NCI-H1436 treated with DMSO at 0.1 percent for 48 hours (cell line): ENCODE measurements at places on chromosomes 16 and 17.
A peak's percentile ranks its signal among the peaks of the same experiment; 100 is the strongest.

DNA sequence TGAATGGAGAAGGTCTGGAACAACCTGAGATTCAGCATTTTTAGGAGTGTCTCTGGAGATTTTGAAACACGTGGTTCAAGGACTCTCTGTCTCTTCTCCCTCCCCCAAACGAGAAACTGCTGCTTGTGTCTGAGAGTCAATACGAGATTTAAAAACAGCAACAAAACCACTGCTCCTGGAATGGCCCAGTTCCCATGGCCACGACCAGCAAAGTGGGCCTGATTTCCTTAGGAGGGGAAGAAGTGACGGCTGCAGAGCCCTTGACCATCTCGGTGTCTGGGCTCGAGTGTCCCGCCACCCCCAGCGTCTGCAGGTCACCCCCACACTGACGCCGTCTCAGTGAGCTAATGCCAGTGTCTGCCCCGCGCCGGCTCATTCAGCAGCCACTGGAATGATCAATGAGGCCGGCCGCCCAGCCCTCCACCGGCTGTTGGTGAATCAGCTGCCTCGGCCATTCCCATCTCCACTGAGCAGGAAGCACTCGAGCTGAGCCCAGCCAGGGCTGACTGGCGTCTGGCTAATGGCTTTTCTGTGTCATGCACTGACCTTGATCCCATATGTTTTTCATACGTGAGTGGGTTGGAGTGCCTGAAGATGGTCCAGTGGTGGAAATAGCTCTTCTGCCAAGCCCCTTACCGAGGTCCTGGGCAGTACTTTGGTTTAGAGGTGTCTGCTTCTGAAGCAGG lies 151.8 kb downstream of the PITPNC1 start:
- no peak for DNase-seq

- no peak for DNase-seq
Observed at GRCh38 chr17:67862614-67863217, 37.4 kb downstream of the BPTF start.

GRCh38 chr16:53476867-53477266 lies 26.1 kb downstream of the AKTIP start:
- no peak for DNase-seq

DNA sequence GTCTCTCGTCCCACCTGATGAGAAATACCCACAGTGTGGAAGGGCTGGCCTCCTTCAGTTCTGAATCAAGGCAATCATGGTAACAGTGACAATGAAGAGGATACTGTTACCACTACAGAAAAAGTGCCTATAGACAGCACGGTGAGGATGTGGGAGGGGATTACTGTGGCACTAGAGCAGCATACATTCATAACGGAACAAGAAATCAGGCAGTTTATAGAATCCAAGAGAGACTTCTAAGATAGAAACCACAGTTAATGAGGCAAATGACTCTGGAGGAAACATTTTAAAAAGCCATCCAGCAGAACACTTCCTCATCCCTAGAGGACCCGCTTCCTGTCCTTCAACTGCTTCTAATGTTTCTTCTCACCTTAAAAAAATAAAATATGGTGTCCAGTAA lies 2.7 kb downstream of the RUSF1 start:
- no peak for DNase-seq

DNA sequence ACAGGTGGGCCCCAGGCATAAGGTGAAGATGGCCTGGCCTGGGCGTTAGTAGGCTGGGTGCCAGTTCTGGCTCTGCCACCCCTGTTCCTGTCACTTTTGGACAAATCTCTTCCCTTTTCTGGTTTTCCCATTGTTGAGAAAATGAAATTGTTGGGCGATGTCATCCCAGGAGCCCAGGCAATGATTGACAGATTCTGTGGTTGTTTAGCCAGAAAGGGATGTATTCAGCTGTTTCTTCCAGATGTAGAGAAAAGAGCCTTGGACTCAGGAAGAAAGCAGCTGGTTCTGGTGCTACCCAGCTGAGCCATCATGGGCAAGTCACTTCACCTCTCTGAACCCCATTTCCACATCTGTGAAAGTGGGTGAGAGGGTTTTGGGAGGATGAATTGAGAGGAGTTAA lies 60.1 kb upstream of the MRTFB start:
- no peak for DNase-seq

GRCh38 chr16:51150165-51150887 lies 744 bp downstream of the SALL1 start:
- DNase-seq: no peak

DNA sequence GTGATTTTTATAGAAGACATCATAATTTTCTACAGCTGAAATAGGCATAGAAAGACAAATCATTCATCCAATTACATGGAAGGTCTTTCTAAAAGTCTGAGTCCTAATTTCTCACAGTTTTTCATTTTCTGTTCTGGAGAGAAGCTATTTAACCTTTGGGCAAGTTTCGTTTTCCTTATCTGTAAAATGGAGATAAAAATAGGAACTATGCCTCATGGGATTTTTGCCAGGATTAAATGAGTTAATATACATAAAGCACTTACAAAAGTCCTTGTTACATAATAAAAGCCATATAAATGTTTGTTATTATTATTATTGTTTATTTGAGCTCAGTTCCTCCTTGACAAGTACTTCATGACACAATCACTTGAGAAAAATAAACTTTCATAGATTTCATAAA lies 121.4 kb downstream of the SKAP1 start:
- DNase-seq: no peak

- no peak for DNase-seq
Observed at GRCh38 chr16:27025581-27025980, 41.1 kb upstream of the C16orf82 start.

- no peak for DNase-seq
Observed at GRCh38 chr16:79473456-79473855, 127.1 kb downstream of the MAF start.

GRCh38 chr16:76574651-76575050 lies 297.4 kb downstream of the CNTNAP4 start:
- no peak for DNase-seq

GRCh38 chr17:8038954-8039610 lies at the start of gene ALOX15B:
Gene ALOX15B, plus strand, starts transcription at chr17:8039059. Its CDS starts 97 bp downstream, at chr17:8039156.
- DNase-seq: no peak

GRCh38 chr17:74883241-74883745 lies 10.1 kb downstream of the FADS6 start:
- DNase-seq: no peak

GRCh38 chr17:46154151-46154816 lies 38.9 kb downstream of the KANSL1 start:
- no peak for DNase-seq

GRCh38 chr17:32223703-32224102 lies 41.9 kb upstream of the RHBDL3 start:
- no peak for DNase-seq

- DNase-seq: no peak
Observed at GRCh38 chr17:14144508-14144907, 75.2 kb downstream of the COX10 start.

DNA sequence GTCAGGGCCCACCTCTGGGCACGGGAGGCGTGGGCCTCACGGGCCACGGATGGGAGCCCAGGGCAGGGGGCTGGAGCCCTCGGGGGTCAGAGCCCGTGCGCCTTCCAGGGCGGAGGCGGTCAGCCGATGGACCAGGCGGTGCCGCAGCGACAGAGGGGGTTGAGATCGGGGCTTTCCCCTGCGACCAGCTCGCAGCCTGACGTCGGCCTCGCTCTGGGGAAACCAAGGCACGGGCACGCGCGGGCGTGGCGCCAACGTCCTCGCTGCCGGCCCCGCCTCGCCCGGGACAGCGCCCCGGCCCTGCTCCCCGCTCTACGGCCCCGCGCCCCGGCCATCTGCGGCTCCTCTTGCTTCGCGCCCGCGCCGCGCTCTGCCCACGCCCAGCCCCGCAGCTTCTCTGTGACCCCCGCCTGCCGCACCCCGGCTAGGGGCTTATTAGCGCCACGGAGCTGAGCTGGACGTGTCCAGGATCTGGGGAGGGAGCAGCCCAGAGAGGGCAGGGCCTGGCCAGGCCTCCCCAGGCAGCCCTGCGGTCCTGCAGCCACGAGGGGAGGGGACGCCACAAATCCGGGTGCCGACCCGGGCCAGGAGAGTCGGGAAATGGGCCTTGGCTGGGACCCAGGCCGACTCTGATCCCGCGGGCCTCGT lies 13.5 kb downstream of the ACTG1 start:
- DNase-seq: no peak

DNA sequence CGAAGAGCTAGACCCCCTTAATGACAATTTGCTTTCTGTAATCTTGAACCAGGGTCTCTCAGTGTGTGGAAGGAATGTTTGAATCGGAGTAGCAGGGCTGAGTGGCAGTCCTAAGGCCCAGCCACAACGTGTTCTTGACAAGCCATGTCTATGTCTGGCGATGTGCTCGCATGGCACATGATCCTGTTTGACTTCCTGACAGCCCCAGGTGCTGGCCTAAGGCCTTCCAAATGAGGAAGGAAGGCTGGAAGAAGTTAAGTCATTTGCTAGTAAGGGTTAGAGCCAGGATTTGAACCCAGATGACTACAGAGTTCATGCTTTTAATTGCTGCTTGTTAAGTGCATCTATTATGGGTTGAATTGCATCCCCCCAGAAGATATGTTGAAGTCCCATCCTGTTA lies 486.7 kb downstream of the MAF start:
- no peak for DNase-seq

GRCh38 chr17:67718325-67718941 lies 697 bp downstream of the NOL11 start:
- no peak for DNase-seq

DNA sequence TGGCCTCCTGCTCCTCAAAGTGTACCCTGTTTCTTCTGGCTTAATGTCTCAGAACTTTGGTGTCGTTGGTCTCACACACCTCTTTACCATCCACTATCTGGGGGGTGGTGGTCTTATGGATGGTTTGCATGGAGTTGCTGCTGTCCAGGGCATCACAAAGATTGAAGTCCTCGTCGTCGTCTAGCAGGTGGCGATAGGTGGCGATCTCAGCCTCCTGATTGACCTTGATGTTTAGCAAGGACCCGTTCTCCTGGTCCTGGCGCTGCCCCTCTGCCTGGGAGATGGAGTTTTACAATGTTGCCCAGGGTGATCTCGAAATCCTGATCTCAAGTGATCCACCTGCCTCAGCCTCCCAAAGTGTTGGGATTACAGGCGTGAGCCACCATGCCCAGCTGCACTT lies 31.1 kb upstream of the HELZ start:
- no peak for DNase-seq

GRCh38 chr17:4811471-4811870 lies 4.5 kb downstream of the PLD2 start:
- no peak for DNase-seq

DNA sequence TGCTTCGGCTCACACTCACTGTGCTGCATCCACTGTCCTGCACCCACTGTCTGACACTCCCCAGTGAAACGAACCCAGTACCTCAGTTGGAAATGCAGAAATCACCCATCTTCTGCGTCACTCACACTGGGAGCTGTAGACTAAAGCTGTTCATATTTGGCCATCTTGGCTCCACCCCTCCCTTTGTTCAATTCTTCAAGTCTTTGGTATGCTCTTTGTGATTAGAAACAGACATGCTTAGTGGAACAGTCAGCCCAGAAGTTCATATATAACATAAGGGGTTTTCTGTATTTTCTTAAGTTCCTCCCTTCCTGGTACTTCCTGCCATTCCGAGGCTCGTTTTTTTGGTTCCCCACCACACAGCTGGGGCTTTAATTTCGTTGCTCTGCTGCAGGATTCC lies 398.5 kb upstream of the DYNLRB2 start:
- DNase-seq: no peak

DNA sequence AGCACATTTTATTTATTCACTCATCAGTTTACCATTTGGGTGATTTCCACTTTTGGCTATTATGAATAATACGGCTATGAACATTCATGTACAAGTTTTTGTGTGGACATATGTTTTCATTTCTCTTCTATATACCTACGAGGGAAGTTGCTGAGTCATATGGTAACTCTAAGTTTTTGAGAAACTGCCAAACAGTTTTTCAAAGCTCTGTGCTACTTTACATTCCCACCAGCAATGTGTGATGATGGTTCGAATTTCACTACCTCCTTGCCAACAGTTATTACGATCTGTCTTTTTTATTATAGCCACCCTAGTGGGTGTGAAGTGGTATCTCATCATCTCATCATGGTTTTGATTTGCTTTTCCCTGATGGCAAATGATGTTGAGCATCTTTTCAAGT lies 63.7 kb upstream of the MRTFB start:
- DNase-seq: no peak

- DNase-seq: no peak
Observed at GRCh38 chr16:616733-617586, 13.8 kb upstream of the WFIKKN1 start.

DNA sequence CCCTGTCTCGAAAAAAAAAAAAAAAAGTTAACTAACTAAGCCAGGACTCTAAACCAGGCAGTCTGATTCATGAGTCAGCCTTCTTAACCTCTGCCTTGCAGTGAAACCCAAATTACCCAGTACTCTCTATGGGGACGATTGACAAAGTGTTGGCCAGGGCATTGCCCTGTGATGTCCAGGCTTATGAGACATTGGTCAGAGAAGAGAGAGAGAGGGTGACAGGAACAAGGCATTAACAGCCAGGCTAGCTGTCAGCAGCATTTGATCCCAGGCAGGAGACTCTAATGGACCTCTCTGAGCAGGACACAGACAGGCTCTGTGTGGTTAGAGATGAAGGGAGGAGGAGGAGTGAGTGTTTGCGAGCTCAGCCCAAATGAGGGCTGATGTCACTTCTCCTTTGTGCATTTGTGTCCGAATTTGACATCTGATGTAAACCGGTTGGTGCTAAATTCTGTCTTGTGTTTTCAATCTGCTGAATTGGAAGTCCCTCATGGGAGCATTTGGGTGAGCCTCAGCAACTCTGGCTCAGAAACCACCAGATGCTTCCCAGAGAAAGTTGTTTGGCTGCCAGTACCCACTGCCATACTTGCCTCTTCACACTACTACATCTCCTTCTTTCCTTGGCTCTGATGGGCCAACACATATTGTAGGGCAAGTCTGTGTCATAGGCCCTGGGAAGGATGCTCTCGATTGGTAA lies 4.3 kb upstream of the MYL4 start:
- DNase-seq: no peak

DNA sequence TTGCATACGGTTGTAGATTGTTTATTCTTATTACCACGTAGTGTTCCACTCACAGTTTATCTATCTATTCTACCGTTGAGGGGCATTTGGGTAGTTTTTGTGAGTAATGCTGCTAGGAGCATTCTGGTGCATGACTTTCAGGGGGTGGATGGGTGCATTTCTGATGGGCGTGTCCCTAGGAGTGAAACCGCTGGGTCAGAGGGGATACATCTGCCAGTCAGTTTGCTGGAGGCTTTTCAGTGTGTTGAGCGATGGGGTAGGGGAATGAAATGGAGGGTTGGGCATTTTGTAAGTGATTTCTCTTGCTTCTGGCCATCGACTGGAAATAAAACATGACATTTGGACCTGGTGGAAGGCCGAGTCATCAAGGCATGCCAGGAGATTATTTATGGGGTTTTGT lies 17.0 kb upstream of the IRX3 start:
- DNase-seq: no peak

- DNase-seq: no peak
Observed at GRCh38 chr17:80124351-80124981, 22.5 kb downstream of the EIF4A3 start.

GRCh38 chr16:4463522-4464163 lies 10.8 kb downstream of the NMRAL1 start:
- no peak for DNase-seq

- peak; percentile 72 for DNase-seq
Observed at GRCh38 chr17:79114458-79115301, 40.1 kb downstream of the ENGASE start.

- no peak for DNase-seq
Observed at GRCh38 chr17:75619506-75620431, 13.5 kb upstream of the SMIM5 start.
